ENCODE measurements at places on chromosomes 16 and 17.

DNA sequence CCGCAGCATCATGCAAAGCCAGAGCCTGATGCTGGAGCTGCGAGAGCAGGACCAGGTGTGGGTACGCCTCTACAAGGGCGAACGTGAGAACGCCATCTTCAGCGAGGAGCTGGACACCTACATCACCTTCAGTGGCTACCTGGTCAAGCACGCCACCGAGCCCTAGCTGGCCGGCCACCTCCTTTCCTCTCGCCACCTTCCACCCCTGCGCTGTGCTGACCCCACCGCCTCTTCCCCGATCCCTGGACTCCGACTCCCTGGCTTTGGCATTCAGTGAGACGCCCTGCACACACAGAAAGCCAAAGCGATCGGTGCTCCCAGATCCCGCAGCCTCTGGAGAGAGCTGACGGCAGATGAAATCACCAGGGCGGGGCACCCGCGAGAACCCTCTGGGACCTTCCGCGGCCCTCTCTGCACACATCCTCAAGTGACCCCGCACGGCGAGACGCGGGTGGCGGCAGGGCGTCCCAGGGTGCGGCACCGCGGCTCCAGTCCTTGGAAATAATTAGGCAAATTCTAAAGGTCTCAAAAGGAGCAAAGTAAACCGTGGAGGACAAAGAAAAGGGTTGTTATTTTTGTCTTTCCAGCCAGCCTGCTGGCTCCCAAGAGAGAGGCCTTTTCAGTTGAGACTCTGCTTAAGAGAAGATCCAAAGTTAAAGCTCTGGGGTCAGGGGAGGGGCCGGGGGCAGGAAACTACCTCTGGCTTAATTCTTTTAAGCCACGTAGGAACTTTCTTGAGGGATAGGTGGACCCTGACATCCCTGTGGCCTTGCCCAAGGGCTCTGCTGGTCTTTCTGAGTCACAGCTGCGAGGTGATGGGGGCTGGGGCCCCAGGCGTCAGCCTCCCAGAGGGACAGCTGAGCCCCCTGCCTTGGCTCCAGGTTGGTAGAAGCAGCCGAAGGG, 24.2 kb downstream of the C1QTNF1 start:
- DNase-seq = no peak

DNA sequence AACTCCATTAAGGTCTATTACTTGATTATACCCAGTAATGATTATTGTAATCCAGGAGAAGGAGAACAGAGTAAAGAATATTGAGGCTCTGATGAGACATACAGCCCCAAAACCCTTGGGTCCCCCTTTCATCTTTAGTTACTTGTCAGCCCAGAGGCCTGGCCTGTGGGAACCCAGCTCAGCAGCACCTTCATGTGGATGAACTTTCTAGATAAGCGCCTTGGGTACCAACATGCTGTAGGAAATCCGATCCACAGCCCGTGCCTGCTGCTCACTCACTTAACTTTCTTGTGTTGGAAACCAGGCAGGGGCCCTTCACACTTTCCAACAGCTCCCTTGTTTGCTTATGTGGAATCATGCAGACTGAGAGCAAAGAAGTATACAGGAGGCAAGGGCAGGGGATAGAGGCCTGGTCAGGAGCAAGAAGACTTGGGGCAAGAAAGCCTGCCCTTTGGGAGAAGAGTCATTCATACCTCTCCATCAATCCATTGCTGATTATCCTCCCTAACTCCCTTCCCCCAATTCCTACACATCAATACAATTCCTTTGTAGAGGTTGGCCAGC, 64.0 kb upstream of the SOX9 start:
- no peak for DNase-seq

DNA sequence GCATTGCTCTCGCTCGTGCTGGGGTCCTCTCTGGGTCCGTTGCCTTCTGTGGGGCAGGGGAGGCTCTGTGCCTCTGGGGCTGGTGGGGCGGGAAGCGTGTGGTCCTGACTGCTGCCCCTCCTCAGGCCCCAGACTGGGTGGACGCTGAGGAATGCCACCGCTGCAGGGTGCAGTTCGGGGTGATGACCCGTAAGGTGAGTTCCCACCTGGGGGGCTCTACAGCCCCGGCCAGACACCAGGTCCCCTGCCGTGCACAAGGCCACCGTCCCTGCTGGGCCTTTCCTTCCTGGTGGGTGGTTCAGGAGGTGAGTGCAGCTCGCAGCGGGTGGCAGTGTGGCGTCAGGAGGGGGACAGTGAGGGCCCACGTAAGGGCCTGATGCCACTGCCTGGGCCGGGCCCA, 6.7 kb downstream of the HGS start:
- DNase-seq = no peak

DNA sequence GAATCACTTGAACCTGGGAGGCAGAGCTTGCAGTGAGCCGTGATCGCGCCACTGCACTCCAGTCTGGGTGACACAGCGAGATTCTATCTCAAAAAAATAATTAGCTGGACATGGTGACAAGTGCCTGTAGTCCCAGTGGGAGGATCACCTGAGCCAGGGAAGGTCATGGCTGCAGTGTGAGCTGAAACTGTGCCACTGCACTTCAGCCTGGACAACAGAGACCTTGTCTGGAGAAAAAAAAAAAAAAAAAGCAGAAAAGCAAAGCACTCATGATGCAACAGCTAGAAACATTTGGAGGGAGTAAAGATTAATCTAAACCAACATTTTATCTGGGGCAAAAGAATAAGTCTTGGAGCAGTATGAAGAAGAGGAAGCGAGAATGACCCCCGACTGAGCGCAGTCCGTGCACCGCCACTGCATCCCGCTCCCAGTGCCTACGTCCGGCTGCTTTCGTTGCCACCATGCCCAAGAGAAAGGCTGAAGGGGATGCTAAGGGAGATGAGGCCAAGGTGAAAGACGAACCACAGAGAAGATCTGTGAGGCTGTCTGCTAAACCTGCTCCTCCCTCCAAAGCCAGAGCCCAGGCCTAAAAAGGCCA, 8.2 kb downstream of the PRPSAP1 start:
- DNase-seq = no peak

- DNase-seq = no peak
These were observed 6.6 kb downstream of the MYH8 start for GRCh38 chr17:10415161-10415560.

DNA sequence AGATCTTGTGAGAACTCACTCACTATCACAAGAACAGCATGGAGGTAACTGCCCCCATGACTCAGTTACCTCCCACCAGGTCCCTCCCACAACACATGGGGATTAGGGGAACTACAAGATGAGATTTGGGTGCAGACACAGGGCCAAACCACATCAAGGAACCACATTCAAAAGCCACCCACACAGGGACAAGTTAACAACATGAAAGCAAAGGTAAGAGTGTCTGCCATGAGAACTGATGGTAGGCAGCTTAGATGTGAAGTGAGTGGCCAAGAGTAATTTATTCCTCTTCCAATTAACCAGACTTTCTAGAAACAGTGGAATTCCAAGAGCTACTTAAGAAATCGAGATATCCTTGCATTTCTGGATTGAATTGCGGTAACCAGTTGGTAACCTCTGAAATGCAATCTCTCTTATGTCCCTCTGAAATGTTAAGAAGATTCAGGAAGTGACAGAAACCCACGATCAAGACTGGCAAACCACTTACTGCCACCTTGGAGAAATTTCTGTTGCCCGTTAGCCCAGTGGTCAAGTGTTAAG, 167.4 kb upstream of the CACNG5 start:
- no peak for DNase-seq

- no peak for DNase-seq
These were observed 7.1 kb upstream of the BAIAP2 start for GRCh38 chr17:81027591-81028505.
